ENCODE measurements at places on chromosomes 11 and 22.

- DNase-seq, result peak; percentile 16
Measured at GRCh38 chr22:38026130-38027111, 30.8 kb upstream of the PICK1 start.

- DNase-seq, result no peak
Measured at GRCh38 chr22:33167998-33168790, 110.0 kb upstream of the SYN3 start.

GRCh38 chr11:111331711-111332479, 33.5 kb downstream of the POU2AF3 start:
- DNase-seq, result no peak

DNA sequence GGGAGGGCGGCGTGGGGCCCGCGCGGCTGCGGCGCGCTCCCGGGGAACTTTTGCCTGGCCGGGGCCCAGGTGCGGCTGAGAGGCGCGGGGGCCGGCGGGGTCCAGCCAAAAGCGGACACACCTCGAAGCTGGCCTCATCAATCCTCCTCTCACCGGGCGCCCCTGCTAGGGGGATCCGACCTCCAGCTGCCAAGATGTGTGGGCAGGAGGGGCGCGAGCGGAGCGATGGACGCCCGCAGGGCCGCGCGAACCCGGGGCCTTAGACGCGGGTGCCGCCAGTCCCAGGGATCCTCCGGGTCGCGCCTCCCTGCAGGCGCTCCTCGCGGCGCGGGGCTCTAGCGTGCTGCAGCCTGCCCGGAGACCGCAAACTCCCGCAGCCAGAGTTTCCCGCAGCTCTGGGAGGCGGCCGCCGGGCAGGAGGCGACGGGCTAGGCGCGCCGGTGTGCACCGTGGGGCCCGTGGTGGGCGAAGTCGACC, 785 bp downstream of the IGSF9B start:
- peak; percentile 75 for DNase-seq

- DNase-seq, result no peak
Measured at GRCh38 chr22:49687333-49687732, 140.3 kb downstream of the BRD1 start.

DNA sequence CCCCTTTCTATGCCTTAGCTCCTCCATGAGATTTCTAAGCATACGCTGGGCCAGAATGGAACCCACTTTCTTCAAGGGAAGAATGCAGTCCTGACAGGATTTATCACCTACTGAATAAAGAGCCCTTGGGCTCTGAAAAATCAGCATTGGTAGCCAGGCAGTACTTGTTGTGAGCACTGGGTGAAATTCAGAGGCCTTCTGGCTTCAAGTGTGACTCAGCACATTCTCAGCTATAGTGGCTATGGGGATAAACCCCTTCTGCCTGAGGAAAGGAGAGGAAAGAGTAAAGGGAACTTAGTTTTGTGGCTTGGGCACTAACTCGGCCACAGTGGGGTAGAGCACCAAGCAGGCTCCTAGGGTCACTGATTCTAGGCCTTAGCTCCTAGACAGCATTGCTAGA, 574.8 kb downstream of the JRKL start:
- no peak for DNase-seq

Measured in Right ventricle myocardium inferior (tissue), 1 donor.